ENCODE measurements at places on chromosomes 6 and 20. TPM values are rescaled to one million over a fixed set of nuclear protein-coding genes. Genes with fewer than 3 reads are reported as not detected.

NCR2 gene
- total RNA-seq, result not detected

TSBP1 gene
- not detected for total RNA-seq

OPN5 gene
- total RNA-seq, result not detected

EPPIN gene
- total RNA-seq, result not detected

SLC35B3 gene
- 18.9 TPM for total RNA-seq

NEU1 gene
- 19.0 TPM for total RNA-seq
